NCI-H774 (cell line): ENCODE measurements at places on chromosomes 6 and 20.

GRCh38 chr20:24979036-24979960 lies 13.3 kb downstream of the APMAP start:
- no peak for DNase-seq

DNA sequence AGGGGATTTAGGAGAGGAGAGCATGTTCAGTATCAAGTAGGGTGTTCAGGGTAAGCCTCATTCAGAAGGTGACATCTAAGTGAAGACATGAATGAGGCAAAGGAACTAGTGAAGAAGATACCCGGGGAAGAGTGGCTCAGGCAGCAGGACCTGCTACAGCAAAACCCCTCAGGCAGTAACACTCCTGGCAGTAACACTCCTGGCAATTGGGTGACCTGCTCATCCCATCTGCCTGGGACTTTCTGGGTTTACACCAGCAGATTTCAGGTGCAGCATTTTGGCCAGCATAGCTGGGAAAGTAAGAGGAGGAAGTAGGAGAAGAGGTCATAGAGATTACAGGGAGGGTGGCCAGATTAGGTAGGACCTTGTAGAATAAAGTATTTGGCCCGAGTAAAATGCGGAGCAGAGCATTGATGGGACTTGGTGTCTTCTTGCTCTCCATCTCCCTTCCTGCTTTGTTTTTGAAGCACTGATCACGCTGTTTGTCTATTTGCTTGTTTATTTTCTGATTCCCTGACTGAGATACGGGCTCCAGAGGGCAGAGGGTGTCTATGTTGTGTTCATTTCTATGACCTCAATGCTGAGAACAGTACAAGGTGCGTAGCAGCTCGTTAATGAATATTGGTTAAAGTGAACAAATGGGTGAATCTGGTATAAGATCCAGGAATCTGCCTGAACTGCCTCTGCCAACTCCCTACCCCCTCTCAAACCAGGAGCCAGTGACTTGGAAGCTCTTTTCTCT lies 88.3 kb downstream of the IYD start:
- no peak for DNase-seq

- DNase-seq, result no peak
Observed at GRCh38 chr6:137290601-137291261, 71.5 kb upstream of the IFNGR1 start.

DNA sequence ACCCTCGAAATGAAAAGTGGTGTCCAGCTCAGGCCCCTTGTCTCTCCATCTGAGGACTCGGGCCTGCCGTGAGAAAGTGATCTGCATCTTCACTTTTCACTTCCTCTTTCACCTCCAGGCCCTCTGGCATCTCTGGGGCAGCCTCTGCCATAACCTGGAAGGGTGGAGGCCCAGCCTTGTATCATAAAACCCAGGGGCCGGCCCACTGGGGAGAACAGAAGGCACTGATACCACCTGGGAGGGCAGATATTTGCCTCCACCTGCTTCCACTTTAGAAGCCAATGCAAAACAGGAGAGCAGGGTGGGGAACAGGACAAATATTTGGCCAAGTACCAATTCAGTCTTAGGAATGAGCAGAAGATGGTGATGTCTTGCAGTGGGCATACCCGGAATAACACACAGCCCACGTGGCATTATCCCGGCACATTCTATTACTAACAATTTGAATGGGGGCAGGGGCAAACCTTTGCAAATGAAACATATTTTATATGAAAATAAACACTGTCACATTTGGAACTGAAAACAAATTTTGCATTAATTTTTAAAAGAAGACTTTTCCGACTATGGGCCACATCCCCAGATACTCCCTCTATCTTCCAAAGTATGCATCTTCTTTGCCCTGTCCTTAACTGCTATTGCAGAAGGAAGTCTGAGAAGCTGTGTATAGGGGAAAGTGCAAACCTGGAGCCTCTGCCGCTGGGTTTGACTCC lies 69.2 kb upstream of the TBC1D7 start:
- DNase-seq, result no peak

- DNase-seq, result no peak
Observed at GRCh38 chr6:155155787-155156447, 107.9 kb upstream of the CLDN20 start.

DNA sequence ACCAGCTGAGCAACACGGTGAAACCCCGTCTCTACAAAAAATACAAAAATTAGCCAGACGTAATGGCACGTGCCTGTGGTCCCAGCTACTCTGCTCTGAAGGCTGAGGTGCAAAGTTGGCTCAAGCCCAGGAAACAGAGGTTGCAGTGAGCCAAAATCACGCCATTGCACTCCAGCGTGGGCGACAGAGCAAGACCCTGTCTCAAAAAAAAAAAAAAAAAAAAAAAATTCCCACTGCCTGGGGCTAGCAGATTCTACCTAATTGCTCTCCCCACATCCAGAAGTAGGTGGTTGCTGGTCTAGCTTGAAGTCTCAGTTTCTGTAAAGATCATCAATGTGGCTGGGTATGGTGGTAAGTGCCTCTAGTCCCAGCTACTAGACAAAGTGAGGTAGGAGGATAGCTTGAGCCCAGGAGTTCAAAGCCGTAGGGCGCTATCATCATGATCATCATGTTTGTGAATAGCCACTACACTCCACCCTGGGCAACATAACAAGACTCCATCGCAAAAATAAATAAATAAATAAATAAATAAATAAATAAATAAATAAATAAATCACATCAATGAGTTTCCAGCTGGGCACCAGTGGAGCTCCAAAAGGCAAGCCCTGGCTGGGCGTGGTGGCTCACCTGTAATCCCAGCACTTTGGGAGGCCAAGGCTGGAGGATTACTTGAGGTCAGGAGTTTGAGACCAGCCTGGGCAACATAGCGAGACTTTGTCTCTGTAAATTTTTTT lies 6.3 kb upstream of the AP5S1 start:
- DNase-seq, result no peak

DNA sequence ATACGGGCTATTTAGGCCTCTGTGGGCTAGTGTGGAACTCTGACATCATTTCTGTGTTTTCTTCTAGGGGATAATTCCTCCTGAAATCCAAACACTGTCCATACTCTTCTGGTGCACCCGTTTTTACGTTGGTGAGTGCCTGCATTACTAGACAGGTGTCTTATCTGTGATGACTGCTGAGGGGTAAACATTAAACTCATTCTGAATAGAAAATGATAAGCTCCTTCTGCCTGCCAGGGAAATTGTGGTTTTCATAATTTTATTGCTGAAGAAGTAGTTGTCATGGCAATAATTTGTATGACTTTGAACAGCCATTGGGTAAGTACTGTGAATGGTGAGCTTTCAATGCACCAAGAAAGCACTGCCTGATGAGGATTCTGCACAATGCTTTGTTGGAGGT lies 705.6 kb downstream of the UTRN start:
- no peak for DNase-seq

DNA sequence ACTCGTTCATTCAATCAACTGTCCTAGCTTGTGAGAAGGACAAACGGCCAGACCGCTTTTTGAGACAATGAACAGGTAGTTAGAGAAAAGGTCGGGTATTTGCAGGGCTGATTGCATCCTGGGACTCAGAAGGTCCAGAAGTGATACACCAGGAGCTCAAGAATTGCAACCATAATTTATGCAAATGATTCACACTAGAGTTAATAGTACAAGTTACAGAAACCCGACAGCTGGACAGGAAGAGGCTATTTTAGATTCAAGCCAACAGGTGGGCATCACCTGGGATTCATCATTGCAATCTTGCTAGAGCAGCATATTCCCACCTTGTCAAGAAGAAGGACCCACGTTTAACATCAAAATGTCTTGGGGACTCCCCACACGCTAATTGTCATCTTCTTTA lies 83.5 kb downstream of the TNFAIP3 start:
- no peak for DNase-seq
